Activated CD4-positive, alpha-beta T cell treated with anti-CD3 and anti-CD28 coated beads, Interleukin-2, amount 50 U/mL, for 16 hours (primary cell): ENCODE measurements at places on chromosomes 4 and X.

GRCh38 chr4:81839347-81840042 lies 367.8 kb upstream of the RASGEF1B start:
- DNase-seq: peak; percentile 8

GRCh38 chrX:26914232-26914631 lies 548.9 kb downstream of the PPP4R3C start:
- no peak for DNase-seq

- no peak for DNase-seq
Measured at GRCh38 chr4:164058776-164059445, 564.4 kb downstream of the TMA16 start.

- DNase-seq: no peak
Measured at GRCh38 chr4:112509243-112510141, 6.5 kb downstream of the NEUROG2 start.

GRCh38 chr4:101954351-101954750 lies 163.8 kb downstream of the BANK1 start:
- no peak for DNase-seq

DNA sequence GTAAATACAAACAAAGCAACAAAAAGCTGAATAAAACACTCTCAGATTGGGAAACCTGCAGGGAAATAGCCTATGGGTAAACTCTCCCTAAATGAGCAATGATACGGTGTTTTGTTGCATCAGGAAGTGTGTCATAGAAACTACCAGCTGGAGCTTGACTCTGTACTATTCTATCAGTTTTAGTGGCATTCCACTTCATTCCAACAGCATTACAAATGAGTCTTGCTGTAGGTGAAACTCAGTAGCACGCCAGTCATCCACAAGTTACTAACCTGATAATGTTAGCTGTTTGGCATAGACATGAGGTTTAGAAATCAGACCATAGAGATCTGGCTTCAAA lies 24.9 kb downstream of the FGFBP1 start:
- DNase-seq: no peak

DNA sequence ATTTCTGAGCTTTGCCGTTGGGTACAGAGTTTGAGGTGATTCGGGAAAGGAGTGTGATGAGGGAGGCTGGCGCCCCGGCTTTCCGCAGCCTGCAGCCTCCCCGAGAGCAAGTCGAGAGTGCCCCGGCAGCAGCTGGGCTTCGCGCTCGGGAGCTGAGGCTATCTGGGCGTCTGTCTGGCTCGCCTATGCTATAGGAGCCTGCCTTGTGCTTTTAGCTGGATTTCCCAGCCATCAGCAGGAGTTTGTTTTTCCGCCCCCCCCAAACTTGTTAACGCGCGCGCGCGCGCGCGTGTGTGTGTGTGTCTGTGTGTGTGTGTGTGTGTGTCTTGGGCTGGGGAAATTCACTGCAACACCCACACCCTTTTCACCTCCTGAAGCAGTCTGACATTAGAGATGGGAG lies 765 bp upstream of the DGKK start:
- DNase-seq: no peak

DNA sequence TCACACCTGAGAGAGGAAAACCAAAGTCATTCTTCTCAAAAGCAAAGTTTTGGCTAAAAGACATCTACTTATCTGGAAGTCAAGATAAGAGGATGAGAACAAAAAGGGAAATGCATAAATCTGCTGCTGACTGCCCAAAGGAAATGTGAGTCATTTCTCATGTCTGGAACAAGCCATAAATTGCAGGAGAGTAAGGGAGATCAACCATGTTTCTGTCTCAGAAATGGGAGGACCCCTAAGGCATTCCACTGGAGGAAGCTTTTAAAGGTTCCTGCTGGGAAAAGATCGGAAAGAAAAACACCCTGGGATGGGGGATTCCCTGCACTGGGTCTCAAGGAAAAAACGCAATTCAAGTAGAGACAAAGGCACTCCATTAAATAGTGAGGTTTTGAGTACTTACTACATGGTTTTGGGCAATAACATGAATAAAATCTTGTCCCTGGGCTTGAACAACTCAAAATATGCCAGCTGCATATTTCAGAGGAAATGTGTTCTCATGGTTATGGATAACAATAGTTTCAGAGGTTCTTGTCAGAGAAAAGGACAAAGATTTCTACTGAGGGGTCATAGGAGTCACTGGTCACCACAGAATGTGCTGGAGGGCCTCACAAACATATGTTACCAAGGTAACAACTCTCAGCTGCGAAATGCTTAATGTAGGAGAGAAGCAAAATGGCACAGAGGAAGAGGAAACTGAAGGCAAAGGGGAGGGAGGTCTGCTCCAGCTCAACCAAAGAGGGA lies 19.3 kb downstream of the GPR143 start:
- no peak for DNase-seq

DNA sequence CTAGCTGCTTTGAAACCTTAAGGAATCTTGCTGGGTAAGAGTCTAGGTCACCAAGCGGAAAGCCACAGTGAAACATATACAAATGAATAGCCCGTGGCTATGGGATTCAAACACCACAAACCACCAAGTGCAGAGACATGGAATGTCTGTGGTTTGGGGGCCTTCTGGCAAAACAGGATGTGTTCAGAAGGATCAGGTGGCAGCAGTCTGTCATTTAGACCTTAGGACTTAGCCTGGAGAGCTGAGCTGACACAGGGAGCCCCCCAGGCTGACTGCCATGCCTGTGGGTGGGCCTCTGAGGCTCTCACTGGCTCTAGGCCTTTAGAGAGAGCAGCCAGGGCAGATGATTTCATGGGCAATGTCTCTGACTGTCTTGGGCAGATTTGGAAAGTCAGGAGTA lies 225.6 kb downstream of the FBXW7 start:
- no peak for DNase-seq

- DNase-seq: no peak
Measured at GRCh38 chr4:140300271-140300970, 73.0 kb upstream of the SCOC start.

GRCh38 chr4:93751411-93751810 lies 77.1 kb upstream of the ATOH1 start:
- no peak for DNase-seq

DNA sequence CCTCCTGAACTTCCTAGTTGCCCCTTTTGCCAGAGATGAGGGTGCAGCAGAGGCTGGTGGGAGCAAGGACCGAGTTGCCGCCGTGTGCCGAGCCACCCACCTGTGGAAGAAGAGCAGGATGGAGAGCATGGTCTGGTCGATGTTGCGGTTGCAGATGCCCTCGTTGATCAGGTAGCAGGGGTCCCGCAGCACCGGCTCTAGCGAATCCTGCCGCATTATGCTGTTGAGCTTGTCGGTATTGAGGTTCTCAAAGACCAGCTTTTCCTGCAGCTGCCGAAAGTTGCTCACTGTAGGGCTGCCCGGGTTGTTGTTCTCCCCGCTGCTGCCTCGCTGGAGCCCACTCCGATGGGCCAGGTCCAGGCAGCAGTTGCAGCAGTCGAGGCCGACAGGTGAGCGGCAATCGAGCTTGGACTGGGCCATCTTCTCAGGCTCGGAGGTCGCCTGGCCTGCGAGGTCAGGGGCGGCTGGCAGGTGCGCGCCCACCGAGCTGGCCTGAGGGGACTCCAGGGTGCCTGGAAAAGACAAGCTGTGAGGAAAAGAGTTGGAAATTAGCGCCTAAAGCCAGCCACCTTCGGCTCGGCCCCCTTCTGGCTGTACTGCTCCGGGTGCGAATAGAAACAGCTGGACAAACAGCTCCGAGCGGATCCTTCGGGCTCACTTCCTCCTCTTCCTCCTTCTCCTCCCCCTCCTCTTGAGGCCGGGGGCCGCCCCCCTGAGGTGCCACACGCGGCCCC lies 420 bp downstream of the TSC22D3 start:
- DNase-seq: no peak

DNA sequence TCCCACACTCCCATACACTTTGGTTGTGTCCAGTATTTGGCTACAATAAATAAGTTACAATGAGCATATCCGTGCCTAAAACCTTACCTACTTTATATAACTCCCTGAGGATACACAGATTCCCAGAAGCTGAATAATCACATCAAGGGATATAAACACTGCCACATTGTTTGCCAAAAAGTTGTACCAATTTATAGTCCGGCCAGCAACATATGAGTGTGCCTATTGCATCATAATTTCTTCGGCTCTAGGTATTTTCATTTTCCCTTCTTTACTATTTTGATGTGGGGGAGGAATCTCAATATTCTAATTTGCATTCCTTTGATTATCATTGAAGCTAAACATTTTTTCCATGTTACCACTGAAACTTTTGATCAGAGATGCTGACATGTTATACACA lies 146.4 kb downstream of the PCDH19 start:
- no peak for DNase-seq

DNA sequence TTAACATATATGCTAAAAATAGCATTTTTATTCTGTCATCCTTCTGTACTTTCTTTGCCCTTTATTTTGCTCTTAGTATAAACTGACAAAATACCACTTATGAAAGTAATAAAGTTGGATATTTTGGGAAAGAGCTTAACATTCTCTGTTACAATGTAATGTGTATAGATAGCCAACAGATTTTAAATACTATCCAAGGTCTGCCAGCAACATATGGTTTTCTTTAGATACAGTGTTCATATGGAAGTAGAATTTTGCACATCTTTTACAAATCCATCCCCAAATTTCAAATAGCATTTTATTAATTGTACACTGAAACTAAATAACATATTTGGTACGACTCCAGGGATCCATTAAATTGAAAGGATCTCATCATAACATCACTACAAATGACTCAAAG lies 268.6 kb upstream of the PCDH18 start:
- no peak for DNase-seq

- DNase-seq: peak; percentile 39
Measured at GRCh38 chrX:21974011-21974385, 33.5 kb downstream of the SMS start.

DNA sequence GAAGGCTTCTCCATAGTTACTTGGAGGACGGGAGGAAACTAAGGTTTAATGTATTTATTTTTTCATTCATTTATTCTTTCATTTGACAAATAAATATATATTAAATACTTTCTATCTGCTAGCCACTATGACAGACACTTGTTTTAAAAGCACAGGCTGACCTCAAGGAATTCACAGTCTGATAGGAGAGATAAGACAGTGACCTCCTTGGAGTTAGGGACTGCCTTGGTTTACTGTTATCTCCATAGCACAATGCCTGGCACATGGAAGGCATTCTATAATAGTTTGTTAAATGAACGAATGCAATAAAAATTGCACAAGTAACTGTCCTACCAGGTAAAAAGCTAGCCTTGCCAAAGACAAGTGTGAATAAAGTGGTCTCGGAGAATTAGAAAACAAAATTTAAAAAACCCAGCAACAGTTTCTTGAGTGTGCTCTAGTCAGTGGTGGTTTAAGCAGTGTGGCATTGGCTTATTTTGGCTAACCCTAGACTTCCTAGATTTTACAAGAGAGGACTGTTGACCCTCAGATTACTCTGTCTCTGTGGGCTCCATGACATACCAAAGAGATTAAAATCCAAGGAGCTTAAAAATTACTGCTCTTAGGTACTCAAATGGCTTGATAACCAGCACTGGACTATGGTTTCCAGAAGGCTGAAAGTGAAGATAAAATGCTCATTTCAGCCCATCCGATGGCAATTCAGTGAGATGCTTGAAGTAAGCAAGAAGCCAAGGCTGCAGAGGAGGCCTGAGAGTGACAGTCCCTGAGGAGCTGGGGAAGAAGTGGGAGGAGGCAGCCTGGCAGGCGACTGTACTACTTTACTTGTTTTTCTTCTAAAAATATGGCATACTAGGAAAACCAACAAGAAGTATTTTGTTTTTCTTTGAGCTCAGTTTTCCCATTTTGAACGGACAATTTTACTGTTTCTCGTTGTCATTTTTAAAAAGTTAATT lies 9.6 kb downstream of the AFP start:
- DNase-seq: no peak

- no peak for DNase-seq
Measured at GRCh38 chrX:26851981-26852380, 611.2 kb downstream of the PPP4R3C start.

DNA sequence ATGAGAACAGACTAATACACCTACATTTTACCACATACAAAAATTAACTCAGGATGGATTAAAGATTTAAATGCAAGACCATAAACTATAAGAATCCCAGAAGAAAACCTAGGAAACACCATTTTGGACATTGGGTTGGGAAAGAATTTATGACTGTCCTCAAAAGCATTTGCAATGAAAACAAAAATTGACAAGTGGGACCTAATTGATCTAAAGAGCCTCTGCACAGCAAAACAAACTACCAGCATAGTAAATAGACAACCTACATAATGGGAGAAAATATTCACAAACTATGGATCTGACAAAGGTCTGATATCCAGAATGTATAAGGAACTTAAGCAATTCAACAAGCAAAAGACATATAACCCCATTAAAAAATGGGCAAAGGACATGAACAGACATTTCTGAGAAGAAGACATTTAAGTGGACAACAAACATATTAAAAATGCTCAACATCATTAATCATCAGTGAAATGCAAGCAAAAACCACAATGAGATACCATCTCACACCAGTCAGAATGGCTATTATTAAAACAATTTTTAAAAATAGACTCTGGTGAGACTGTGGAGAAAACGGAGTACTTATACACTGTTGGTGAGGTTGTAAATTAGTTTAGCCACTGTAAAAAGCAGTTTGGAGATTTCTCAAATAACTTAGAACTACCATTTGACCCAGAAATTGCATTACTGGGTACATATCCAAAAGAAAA lies 221.7 kb upstream of the DIPK2B start:
- no peak for DNase-seq

GRCh38 chr4:172601195-172601594 lies 567.4 kb upstream of the GALNT7 start:
- no peak for DNase-seq

GRCh38 chr4:108224611-108225053 lies 55.9 kb upstream of the LEF1 start:
- DNase-seq: no peak
